ENCODE measurements at places on chromosomes 2 and 18.

DNA sequence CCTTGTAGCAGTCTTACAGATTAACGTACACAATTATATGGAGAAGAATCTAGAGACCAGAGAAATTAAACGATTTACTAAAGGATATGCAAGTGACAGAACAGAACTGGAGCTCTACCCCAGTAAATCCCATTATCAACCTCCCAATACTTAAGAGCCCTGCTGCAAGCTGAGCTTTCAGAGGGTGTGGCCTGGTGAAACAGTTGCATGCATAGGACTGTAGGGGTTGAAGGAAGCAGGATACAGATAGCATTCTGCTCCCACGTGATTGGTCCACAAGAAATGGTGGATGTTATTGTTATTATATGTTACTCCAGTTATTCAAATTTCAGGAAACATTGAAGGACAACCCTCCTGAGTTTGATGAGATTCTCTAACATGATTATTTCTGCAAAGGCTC is 210.8 kb upstream of the THUMPD2 start:
- no peak for DNase-seq

GRCh38 chr2:234952270-234953115 is 676 bp downstream of the SH3BP4 start:
- no peak for DNase-seq

DNA sequence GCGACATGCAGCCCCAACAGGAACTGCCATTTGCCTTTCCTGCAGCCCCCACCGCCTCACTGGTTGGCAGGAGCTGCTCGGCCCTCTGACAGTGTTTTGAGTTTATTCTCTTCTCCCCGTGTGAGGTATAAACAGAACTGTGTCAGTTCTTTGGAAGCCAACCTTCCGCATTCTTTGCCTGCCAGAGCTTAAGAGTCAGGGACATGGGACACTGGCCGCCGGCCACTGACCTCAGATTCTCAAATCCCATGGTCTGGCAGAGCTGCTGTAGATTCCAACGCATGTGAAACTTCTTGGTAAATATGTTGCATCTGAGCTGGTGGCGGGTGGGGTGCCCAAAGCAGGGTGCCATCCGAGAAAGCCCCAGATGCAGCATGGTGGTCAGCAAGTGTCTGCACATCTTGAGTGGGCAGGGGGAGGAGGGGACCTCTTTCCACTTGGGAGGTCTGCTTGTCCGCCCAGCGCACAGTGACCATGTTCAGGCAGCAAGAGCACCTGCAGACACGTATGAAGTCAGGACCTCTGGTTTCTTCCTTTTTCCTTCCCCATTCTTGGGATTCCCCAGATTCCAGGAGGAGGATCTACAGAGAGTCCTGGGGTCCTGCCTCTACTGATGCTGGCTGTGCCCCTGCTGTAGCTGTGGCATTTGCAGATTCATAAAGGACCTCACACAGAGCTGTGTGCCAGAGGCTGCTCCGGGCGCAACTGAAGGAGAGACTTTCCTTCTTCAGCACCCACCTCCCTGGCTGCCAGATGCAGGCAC is 23.8 kb downstream of the ASB18 start:
- DNase-seq = no peak

GRCh38 chr2:145351864-145352425 is 832.0 kb upstream of the ZEB2 start:
- DNase-seq = no peak

DNA sequence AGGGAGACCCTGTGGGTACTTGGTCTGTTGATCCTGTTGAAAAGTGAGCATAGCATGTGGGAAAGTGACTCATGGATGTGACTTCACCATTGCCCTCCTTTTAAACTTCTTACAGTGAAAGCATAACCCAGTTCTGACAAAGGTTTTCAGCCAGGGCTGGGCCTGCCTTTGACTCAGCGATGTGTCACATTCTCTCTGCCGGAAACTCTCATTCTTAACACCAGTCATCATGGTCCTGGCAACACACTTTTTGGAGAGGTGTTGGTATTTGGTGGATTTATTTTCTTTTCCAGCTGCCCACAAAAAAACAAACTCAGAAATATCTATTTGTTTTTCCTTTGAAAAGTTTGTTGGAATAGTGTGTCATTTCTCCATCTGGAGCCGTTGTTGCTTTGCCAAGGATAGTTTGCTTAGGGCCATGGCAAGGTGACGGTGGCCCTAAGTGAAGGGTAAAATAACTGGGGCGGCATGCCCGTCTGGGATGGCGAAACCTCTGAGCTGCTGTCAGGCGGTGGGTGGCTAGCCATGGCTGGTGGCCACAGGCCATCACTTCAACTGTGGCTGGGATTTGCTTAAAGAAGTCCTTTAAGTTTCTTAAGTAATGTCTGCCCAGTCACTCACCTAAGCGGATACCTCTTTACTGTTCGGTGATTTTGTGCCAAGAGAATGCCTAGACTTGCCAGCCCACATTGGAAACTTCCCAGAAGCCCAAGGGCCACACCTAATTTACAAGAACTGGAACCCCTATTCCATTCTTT is 123.3 kb downstream of the LTBP1 start:
- DNase-seq = no peak

DNA sequence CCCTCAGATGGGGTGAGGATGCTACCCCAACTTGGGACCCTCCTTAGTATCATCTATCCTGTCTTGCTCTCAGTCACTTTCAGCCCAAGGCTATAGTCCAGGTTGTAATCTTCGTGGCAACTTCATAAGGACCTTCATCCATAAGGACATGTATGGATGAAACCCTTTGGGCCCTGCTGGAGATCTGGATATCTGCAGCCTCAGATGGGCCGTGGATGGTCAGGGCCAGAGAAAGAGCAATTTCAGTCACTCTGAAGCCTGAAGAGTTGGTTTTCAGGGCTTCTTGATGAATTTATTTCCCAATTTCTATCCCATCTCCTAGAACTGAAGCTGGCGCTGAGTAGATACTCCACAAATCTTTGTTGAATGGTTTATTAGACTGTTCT is 28.7 kb downstream of the RHOB start:
- no peak for DNase-seq

DNA sequence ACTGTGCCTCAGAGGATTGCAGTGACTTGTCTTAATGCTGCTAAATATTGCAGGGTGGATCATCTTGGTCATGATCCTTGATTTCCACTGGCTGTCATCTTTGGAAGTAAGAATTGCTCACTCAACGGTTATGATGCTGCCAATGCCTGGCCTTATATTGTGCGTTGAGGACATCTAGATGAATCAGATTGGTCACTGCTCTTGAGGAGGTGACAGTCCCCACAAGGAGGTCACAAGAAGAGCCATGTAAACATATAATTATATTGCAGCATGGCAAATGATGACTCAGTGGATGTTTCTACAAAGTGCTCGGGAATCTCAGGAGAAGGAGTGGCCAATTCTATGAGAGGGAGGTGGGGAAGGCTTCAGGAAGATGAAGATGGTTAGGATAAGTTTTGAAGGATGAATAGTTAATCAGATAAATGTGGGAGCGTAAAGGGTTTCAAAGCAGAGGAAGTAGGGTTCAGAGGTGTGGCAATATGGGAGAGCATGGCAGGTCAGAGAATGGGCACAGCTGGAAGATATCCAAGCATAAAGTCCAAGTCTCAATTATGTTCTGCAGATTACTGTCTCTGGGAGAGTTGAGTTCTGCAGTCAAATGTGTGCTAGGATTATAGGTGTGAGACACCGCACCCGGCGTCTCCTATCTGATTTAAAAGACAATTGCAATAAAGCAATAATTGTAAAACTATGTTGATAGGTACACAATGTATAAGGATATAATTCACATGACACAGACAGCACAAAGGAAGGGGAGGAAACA is 21.3 kb upstream of the TMEM131 start:
- DNase-seq = peak; percentile 11

All from NCI-H2227 treated with DMSO at 0.1 percent for 48 hours (cell line).